ENCODE measurements at places on chromosomes 2 and 18.

DNA sequence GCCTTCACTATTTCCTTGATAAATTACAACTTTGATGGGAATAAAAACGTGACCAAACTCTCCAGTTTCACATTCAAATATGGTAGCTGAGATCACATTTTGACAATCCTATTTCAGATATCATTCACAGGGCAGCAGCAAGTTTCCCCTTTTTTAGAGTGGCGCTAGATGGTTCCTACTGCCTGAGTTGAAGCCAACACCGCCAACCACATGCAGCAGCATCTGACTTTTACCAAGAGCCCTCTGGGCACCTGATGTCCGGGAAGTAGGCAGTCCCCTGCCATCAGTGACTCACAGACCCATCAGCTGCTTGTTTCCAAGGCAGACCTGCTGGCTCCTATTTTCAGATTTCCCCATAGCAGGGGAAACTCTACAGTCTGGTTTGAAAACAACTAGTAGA is 4.0 kb upstream of the MREG start:
- DNase-seq = no peak

DNA sequence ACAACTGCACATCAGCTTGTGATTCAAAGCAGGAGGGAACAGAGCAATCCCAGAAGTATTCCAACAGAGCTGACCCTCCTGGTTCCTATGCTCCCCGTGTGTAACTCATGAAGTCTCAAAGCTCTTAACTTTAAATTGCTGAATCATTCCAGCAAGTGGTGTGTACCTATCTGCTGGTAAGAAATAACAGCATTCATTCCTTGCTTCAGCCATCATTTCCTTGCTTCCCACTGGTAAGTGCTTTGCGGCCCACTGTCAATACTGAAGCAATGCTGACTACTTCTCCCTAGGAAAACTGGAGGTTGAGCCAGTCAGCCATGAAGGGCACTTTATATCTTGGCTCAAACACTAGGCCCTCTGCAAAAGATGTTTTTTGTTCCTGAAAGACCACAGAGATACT is 222.4 kb downstream of the EXOC6B start:
- no peak for DNase-seq

GRCh38 chr2:107111623-107112022 is 225.7 kb upstream of the ST6GAL2 start:
- DNase-seq = no peak

DNA sequence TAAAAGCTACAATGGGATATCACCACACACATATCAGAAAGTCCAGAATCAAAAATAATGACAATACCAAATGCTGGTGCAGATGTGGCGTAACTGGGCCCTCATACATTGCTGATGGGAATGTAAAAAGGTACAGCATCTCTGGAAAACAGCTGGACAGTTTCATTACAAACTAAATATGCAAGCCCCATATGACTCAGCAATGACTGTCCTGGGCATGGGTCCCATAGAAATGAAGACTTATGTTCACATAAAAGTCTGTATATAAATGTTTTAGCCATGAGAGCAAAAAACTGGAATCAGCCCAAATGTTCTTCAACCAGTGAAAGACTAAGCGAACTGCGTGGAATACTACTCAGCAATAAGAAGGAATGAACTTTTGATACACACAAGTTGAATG is 56.7 kb downstream of the ALPK2 start:
- no peak for DNase-seq

DNA sequence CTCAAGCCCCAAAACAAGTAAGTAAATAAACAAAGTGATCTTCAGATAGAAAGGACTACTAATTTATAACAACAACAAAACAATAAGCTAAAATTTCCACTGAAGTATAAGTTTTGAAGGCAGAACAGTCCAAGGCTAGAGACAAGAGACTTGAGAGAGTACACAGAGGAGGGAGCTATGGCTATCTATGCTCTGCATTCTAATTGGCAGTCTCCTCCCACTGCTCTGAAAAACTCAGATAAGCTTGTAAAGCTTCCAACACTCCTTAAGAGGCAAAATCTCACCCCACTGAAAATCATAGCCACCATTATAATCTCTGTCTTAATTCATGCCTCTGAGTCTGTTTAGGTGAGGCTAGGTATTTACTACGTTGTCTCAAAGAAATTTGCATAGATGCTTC is 714.6 kb upstream of the LRATD1 start:
- DNase-seq = no peak

GRCh38 chr2:45605116-45605515 is 6.0 kb downstream of the SRBD1 start:
- no peak for DNase-seq

DNA sequence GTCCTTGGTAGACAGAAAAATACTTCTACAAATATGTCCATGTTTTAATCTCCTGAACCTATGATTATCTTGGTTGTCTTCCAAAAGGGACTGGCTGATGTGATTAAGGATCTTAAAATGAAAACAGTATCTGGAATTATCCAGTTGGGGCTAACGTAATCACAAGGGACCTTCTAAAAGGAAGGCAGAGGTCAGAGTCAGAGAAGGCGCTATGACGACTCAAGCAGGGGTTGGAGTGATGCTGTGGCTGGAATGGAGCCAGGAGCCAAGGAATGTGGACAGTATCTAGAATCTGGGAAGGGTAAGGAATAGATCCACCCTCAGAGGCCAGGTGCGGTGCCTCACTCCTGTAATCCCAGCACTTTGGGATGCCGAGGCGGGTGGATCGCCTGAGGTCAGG is 4.2 kb upstream of the USP14 start:
- no peak for DNase-seq

GRCh38 chr2:189421644-189422043 is 19.6 kb upstream of the WDR75 start:
- no peak for DNase-seq

GRCh38 chr2:217314021-217314460 is 454.2 kb upstream of the TNP1 start:
- DNase-seq = no peak

GRCh38 chr18:23114171-23114881 is 21.0 kb upstream of the CABLES1 start:
- DNase-seq = no peak

GRCh38 chr2:217857624-217858506 is 144.9 kb downstream of the TNS1 start:
- DNase-seq = no peak

All from SK-N-MC (cell line).